Motor neuron (in vitro differentiated cells): ENCODE measurements at places on chromosomes 6 and 20.

DNA sequence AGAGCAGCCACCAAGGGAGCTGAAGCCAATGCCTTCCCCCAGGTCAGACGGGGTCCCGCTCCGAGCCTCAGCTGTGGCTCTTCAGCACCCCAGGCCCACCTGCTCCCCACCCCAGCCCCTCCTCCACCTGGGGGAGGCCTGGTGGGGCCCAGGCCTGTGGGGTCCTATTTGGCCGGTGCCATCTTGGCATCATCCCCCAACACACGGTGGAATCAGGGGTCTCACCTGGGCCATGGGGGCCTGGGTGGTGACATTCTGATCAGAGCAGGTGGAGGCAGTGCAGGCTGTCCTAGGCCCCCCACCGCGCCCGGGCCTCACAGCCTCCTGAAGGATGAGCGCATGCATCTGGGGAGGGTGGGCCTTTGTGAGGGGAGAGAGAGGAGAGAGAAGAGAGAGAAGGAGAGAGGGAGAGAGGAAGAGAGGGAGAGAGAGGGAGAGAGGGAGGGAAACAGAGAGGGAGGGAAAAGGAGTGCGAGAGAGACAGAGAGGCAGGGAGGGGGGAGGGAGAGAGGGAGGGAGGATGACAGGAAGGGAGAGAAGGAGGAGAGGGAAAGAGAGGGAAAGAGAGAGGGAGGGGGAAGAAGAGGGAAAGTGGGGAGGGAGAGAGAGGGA is 23.9 kb upstream of the RBBP8NL start:
- ATAC-seq, result no peak

DNA sequence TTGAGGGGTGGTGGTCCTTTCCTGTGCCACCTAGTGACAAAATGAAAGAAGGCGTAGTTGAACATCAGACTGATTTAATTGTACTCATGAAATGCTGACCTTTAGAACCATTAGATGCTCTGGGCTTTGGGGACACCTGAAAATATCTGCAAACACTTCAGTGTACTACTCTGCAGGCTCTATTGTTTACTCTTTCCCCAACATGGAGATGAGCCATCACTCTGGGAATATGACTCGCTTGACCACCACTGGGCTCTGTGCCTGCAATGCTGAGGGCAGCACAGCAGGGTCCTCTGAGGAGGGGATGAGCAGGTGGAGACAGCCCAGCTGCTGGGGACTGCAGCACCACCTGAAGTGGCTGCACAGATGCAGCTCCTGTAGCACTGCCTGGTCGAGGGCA is 74.8 kb upstream of the SLC24A3 start:
- ATAC-seq, result no peak

DNA sequence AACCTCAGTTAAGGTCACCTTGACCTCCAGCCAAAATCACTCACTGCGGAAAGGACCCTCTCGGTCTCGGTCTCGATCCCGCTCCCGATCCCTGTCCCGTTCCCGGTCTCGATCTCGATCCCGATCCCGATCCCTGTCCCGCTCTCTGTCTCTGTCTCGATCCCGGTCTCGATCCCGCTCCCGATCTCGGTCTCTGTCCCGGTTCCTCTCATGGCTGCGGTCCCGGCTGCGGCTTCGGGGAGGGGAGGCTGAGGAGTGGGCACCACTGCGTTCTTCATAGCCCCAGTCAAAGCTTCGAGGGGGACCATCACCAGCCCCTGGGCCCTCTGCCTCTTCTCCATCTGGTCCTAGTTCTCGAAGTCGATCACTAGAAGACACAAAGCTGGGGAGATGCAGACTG is 4.3 kb downstream of the NELFE start:
- ATAC-seq, result no peak

DNA sequence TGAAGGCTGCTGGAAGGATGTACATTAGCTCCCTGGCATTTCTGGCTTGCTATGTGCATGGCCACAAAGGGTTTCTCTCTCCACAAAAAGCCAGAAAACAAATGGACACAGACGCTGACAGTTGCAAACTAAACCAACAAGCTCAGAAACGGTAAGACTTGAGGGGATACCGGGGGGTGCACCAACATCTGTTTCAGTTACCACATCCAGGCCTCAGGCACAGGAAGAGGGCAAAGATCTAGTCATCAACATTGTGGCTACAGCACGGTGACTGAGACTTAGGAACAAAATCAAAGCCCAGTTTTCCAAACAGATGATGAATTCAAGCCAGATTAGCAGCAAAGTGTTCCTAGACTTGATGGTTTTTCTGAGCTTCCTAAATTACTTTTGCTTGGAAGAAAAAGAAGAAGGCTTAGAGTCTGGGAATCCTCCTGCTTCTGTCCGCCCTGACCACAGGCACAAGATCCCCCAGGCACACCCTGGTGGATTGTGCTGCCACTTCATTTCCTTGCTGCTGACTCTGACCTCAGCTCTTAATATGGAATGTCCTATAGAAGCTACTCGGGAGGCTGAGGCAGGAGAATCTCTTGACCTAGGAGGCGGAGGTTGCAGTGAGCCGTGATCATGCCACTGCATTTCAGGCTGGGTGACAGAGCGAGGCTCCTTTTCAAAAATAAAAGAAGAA is 54.2 kb upstream of the ADGRF1 start:
- ATAC-seq, result no peak

- ATAC-seq, result peak; percentile 65
Measured at GRCh38 chr6:22738194-22738593, 168.8 kb downstream of the HDGFL1 start.

DNA sequence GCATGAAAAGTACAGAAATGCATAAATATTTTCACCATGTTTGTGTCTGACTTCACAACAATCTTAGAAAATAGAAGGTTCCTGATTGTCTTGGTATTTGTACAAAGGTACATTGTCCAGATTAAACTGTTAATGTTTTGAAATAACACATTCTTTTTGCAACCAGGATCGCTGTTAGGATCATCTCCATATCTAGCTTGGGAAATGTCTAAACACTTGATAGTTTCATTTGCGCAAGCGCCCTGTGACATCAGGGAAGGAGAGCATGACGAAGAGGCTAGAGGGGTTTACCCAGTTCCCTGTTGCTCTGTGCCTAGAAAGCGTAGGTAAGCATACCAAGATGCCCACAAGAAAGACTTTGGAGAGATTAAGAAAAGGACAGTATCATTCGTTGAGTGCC is 19.4 kb downstream of the ALDH8A1 start:
- no peak for ATAC-seq

DNA sequence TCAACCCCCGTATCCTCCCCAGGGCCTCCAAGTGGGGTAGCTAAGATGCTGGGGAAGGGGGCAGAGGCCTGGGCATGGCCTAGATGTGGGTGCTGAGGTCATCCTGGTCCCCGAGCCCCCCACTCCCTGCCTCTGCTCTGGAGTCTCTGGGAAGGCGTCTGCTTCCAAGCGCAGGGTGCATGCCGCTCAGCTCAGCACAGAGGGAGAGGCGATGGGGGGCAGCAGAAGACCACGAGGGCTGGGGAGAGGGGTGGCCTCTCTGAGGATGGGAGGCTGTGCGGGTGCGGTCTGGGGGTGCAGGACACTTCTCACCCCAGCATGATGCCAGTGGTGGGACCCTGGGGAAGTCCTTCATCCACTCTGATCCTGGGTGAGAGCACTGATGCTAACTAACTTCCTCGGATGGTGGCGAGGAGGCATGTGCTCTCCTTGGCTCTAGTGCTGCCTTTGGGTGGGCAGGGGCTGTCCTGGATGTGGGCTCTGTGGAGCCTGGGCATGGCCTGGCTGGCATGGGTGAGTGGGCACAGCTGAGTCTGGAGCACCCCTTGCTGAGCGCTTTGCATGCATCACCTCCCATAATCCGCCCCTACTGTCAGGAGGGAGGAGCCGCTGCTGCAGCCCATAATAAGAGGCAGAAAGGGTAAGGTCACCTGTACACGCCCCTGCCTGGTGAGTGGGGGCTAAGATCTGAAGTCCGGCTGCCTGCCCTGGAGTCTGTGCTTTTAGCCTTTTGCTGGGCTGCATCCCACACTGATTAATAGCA is 34.7 kb downstream of the EFCAB8 start:
- ATAC-seq, result no peak

GRCh38 chr20:24465159-24465558 is 4.3 kb upstream of the SYNDIG1 start:
- ATAC-seq, result no peak

GRCh38 chr6:27651371-27651732 is 178.4 kb upstream of the ZNF184 start:
- peak; percentile 35 for ATAC-seq

DNA sequence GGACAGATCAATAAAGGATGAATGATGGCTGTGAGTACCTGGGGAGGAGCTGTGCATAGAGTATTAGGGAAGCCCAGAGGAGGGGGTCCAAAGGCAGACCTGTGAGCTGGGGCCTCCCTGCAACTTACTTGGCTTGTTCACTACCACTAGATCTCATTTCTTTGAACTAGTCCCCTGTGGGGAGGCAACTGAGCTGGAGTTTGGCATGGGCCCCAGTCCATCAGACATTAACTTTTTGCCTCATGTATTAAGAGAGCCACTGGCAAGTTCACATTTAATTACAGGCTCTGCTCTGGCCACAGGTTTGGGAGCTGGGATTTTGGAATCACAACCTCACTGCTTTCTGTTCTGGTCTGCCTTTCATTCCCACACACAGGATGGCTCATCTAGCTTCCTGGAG is 254.1 kb downstream of the PRL start:
- no peak for ATAC-seq

DNA sequence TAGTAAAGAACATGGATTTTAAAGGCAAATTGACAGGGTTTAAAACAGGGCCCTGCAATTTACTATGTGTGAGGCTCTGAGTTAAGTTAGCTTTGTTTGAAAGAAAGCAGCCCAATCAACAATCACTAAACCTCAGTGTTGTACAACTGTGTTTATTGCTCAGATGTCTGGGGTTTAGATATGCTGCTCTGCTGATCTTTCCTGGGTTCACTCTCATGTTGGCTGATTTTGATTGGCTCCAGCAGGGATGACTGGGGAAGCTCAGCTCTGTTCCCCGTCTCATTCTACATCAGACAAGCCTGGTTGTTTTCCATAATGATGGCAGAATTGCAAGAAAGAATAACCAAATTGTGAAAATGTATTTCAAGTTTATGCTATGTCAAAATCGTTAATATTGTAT is 10.9 kb downstream of the C6orf58 start:
- no peak for ATAC-seq

DNA sequence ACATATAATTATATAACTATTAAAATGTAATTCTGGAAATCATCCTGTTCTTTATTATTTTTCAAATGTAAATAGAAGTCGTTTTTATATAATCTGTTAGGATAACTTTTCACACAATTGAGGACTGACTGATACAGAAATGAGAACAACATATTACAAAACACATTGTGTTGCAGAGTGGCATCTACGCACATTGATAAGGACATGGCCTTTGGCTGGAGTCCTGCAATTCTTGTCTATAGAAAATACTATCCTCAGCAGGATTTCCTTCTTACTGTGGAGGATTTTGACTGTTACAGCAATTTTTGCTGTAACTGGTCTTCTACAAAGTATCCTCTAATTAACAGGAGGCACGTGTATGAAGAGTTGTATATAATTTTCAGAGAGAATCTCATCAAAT is 19.8 kb downstream of the SH3BGRL2 start:
- no peak for ATAC-seq

DNA sequence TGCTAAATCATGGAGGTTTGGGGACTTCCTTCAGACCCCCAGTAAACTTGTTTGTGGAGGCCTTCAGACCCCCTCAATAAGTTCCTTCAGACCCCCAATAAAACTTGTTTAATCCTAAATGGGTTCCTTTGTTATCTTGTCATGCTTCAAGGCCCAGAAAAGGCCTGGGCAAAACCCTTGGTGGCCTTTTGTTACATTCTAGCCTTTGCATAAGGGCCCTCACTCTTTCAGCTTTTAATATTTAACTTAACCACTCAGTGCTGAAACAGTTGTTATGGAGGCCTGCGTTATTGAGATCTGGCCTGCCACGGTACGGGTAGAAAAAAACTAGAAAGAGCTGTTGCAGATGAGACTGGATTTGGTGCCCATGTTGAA is 4.3 kb upstream of the DYNLRB1 start:
- no peak for ATAC-seq

DNA sequence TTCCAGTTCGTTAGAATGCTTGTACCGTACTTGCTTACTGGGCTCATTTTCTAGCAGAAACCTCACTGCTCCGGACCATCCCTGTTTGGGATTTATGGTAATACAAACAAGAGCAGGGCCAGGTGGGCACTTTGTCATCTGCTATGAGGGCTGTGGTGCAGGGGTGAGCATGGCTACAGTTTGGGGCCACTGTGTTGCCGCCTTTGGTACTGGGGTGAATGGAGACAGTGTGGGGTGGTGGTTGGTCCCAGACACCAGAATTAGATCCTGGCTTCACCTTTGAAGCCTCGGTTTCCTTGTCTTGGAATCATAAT is 95.0 kb downstream of the TOX2 start:
- ATAC-seq, result no peak

DNA sequence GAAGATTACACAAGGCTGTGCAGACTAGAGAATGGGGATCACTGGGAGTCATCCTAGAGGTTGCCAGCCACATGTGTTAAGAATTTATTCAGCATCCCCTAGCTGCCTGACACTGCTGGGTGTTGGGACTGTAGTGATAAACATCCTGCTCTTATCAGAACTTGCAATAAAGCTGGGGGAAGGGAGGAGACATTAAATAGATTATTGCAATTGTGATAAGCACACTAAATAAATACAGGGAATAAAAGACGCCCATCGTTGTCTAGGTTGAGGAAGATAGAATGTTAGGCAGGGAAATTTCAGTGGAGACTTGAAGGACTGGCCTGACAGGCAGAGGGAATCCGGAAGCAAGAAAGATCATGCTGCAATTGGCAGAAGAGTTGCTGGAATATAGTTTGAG is 33.2 kb upstream of the TRAM2 start:
- ATAC-seq, result no peak
